ENCODE measurements at places on chromosomes 12 and 14. TPM values are rescaled to one million over a fixed set of nuclear protein-coding genes. Genes with fewer than 3 reads are reported as not detected.

DNA sequence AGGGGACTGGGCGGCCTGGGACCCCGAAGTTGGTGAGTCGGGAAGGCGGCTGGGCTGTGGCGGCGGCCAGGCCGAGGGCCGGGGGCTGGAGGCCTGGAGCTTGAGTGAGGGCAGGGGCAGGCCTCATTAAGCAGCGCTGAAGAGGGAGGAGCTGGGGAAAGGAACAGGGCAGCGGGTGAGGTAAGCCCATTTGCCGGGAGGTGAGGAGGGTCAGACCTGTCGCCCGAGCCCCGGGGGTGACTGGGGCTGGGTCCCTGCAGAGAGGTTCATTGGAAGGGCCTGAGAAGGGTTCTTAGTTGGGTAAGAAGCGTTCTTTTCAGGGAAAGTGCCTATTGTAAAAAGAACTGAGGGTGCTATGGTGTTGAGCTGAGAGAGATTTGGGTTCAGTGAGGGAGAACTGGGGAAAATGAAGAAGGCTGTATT, 441 bp downstream of the RAB5B start:
- no peak overlapping the region for H3K4me3 ChIP-seq
- no peaks in the 10 kb centered on the region for H3K27me3 ChIP-seq
- no peak overlapping the region for H3K27ac ChIP-seq

- H3K27ac ChIP-seq, result no peak overlapping the region
- no peaks in the 10 kb centered on the region for H3K36me3 ChIP-seq
- no peaks in the 10 kb centered on the region for H3K27me3 ChIP-seq
- no peak overlapping the region for H3K4me3 ChIP-seq
- peaks cover 14% of the 10 kb centered on the region for H3K4me1 ChIP-seq
Measured at GRCh38 chr12:105539735-105540134, 209.2 kb downstream of the C12orf75 start.

- no peak overlapping the region for H3K4me3 ChIP-seq
- H3K4me1 ChIP-seq, result peaks cover 25% of the 10 kb centered on the region
- no peaks in the 10 kb centered on the region for H3K27me3 ChIP-seq
- H3K36me3 ChIP-seq, result no peaks in the 10 kb centered on the region
- no peak overlapping the region for H3K27ac ChIP-seq
- DNase-seq, result no peak
Measured at GRCh38 chr14:28666961-28667360, 99.6 kb upstream of the FOXG1 start.

DNA sequence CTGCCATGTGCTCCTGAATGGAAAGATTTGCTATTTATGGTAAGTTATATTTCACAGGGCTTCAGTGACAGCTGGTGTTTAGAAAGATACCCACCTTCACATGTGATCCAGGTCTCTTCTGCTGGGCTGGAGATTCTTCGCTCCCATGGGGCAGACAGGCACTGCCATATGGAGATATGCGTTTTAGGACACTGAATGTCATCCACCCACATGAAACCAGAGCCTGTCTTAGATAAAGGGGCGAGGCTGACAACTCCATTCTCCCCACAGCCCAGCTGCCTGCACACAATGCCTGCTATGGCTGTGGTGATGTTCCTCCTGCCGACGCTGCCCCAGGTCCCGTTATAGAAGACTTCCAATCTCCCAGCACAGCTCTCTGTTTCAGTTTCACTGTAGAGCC, 69.4 kb downstream of the ACSM4 start:
- no peaks in the 10 kb centered on the region for H3K36me3 ChIP-seq
- no peaks in the 10 kb centered on the region for H3K27me3 ChIP-seq
- H3K4me3 ChIP-seq, result no peak overlapping the region

The TAS2R14 gene
- total RNA-seq, result 2.7 TPM

GRCh38 chr14:73777420-73777819, 63.2 kb upstream of the PNMA1 start:
- no peak overlapping the region for H3K4me3 ChIP-seq
- H3K27me3 ChIP-seq, result no peaks in the 10 kb centered on the region
- H3K4me1 ChIP-seq, result peaks cover 40% of the 10 kb centered on the region
- peaks cover 3% of the 10 kb centered on the region for H3K36me3 ChIP-seq
- no peak for DNase-seq

DNA sequence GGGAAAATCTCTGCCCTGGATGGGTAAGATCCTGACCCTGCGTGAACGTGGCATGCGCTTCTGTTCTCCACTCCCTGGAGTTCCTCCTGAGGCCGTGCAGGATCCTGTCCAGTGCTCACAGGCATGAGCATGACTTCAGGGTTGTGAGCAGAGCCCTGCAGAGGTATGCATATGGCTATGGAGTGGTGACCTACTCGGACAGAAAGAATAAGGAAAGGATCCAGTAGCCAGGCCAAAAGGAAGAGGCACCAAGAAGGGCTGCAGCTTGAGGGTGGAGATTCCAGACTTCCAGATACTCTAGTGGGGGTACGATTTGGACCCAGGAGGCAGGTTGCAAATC, 20.8 kb upstream of the CD27 start:
- H3K4me3 ChIP-seq, result no peak overlapping the region
- H3K36me3 ChIP-seq, result no peaks in the 10 kb centered on the region
- peaks cover 11% of the 10 kb centered on the region for H3K4me1 ChIP-seq
- no peak overlapping the region for H3K27ac ChIP-seq
- DNase-seq, result no peak
- H3K27me3 ChIP-seq, result no peaks in the 10 kb centered on the region

GRCh38 chr12:127070515-127071157, 1196.3 kb upstream of the TMEM132C start:
- H3K4me1 ChIP-seq, result no peaks in the 10 kb centered on the region
- H3K4me3 ChIP-seq, result no peak overlapping the region
- DNase-seq, result no peak
- H3K36me3 ChIP-seq, result no peaks in the 10 kb centered on the region
- no peak overlapping the region for H3K27ac ChIP-seq
- H3K27me3 ChIP-seq, result peaks cover 10% of the 10 kb centered on the region

The TAS2R10 gene
- total RNA-seq, result 0.84 TPM

DNA sequence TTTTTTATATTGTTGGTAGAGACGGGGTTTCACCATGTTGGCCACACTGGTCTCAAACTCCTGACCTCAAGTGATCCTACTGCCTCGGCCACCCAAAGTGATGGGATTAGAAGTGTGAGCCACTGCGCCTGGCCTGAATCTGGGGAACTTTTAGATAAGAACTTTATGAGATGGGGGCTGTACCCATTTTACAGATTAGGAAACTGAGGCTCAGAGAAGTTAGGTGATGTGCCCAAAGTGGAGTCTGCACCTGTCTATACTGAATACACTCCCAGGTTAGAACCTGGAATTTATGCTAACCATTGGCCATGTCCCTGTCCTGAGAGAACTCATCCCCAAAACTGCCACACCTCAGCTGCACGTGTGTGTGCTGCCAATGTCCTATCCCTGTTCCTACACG, 81.9 kb downstream of the ESRRB start:
- DNase-seq, result no peak
- H3K4me3 ChIP-seq, result no peak overlapping the region
- H3K36me3 ChIP-seq, result no peaks in the 10 kb centered on the region

- no peak overlapping the region for H3K4me3 ChIP-seq
- no peaks in the 10 kb centered on the region for H3K4me1 ChIP-seq
- H3K27me3 ChIP-seq, result no peaks in the 10 kb centered on the region
- DNase-seq, result no peak
Measured at GRCh38 chr14:98368916-98369315, 903.1 kb downstream of the BCL11B start.

The CDC42BPB gene
- total RNA-seq, result 102 TPM

DNA sequence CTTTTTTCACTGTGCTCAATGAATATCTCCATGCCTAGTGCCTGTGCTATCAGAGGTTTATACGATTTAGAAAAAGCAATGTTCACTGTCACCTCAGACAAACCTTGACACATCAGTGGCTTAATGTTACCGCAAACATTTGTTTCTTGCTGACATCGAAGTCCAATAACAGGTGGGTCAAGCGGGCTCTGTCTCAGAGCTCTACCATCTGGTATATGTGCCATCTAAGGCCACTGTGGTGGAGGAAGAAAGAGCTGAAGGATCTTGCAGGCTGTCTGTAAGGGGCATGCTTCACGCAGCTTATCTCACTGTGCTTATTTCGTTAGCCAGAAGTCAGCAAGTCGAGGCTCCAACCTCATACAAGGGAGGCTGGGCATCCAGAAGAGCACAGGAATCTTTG, 189.5 kb upstream of the NTF3 start:
- no peak for DNase-seq
- H3K36me3 ChIP-seq, result no peaks in the 10 kb centered on the region
- H3K27me3 ChIP-seq, result peaks cover 4% of the 10 kb centered on the region
- no peak overlapping the region for H3K4me3 ChIP-seq
- H3K4me1 ChIP-seq, result no peaks in the 10 kb centered on the region

DNA sequence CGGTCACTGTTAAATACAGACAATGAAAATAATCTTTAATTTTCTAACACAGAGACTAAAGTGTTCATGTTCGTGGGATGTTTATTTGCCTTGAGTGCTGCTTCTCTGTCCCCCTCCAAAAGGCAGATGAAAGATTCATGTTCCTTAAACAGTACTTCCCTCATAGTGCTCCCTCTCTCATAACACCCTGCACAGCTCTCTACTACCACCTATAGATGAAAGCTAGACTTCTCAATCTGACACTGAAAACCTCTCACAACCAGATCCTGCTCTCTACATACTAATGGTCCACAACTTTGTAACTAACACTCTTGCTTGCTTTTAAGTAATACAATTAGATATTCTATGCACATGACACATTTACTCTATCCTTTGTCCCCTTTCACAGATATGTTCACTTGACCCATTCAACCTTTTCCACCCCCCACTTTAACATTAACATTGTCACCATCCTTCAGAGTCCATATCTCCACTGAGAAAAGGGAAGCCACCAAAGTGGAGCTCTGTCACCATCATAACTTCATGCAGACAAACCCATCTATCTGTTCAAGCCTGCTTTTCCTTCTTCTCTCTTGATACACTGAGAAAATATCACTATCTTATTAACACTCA, 266.4 kb upstream of the USP15 start:
- peaks cover 7% of the 10 kb centered on the region for H3K27me3 ChIP-seq
- no peak for DNase-seq
- no peak overlapping the region for H3K4me3 ChIP-seq
- no peak overlapping the region for H3K27ac ChIP-seq
- no peaks in the 10 kb centered on the region for H3K36me3 ChIP-seq
- no peaks in the 10 kb centered on the region for H3K4me1 ChIP-seq

The SLC15A4 gene
- total RNA-seq, result 29.3 TPM

- H3K27me3 ChIP-seq, result peaks cover 7% of the 10 kb centered on the region
- H3K4me3 ChIP-seq, result no peak overlapping the region
- no peak overlapping the region for H3K27ac ChIP-seq
- DNase-seq, result no peak
- no peaks in the 10 kb centered on the region for H3K36me3 ChIP-seq
Measured at GRCh38 chr12:108156717-108157116, 27.6 kb downstream of the WSCD2 start.

DNA sequence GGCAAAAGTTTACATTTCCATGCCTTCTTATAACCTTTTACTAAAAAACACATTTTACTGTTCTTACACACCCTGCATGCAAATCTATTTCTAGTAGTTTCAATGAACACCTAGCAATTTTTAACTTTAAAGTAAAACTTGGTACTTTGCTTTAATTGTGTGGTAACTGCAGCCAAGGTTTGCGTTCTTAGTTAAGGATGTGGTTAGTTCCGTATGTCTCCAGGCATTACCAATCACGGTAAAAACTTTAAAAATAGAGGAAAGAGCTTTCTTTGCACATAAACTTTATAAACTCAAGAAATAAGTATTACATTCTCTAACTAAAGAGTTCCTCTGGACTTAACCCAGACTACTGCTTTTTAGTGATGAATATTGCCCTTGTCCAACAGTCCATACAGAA, 795.2 kb downstream of the SLC16A7 start:
- H3K4me3 ChIP-seq, result no peak overlapping the region
- H3K27ac ChIP-seq, result no peak overlapping the region
- no peaks in the 10 kb centered on the region for H3K36me3 ChIP-seq
- no peak for DNase-seq
- H3K27me3 ChIP-seq, result no peaks in the 10 kb centered on the region

- H3K27ac ChIP-seq, result no peak overlapping the region
- H3K27me3 ChIP-seq, result no peaks in the 10 kb centered on the region
- no peak for DNase-seq
- H3K4me1 ChIP-seq, result peaks cover 2% of the 10 kb centered on the region
- no peak overlapping the region for H3K4me3 ChIP-seq
Measured at GRCh38 chr14:105047283-105048016, 17.8 kb downstream of the GPR132 start.

- H3K27ac ChIP-seq, result peak overlapping the region; percentile 71
- no peaks in the 10 kb centered on the region for H3K27me3 ChIP-seq
- no peaks in the 10 kb centered on the region for H3K36me3 ChIP-seq
- peaks cover 28% of the 10 kb centered on the region for H3K4me1 ChIP-seq
- peak overlapping the region; percentile 38 for H3K4me3 ChIP-seq
Measured at GRCh38 chr14:103109535-103110441, 13.5 kb upstream of the TNFAIP2 start.

The EFS gene
- total RNA-seq, result 31.9 TPM

DNA sequence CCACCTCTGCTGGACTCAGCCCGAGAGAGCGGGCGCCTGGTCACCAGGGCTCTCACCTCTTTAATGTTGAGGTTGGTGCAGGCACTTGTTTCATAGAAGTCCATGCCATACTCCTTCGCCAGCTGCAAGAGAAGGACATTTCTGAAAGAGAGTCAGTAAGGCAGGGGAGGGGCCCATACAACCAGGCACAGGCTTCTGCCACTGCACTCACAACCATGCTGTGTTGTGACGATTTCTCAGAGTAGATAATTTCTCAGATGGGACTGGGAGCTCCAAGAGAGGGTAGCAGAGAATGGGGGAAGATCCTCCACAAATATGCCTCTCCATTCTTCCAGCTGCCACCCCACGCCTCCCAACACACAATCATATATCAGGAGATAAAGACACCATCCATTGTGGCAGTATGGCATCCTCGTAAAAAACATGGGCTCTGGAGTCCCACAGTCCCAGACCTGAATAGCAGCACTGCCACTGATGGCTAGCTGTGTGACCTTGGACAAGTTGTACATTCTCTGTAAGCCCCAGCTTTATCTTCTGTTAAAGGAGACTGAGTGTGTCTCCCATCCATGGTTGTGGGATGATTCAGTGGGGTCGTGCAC, 6.2 kb upstream of the GPX2 start:
- H3K36me3 ChIP-seq, result peaks cover 17% of the 10 kb centered on the region
- DNase-seq, result no peak
- no peaks in the 10 kb centered on the region for H3K4me1 ChIP-seq
- no peak overlapping the region for H3K27ac ChIP-seq
- no peaks in the 10 kb centered on the region for H3K27me3 ChIP-seq
- no peak overlapping the region for H3K4me3 ChIP-seq

- peaks cover 25% of the 10 kb centered on the region for H3K4me1 ChIP-seq
- no peak overlapping the region for H3K4me3 ChIP-seq
- no peak for DNase-seq
- peak overlapping the region; percentile 62 for H3K27ac ChIP-seq
Measured at GRCh38 chr12:15664491-15664890, 124.7 kb downstream of the EPS8 start.

GRCh38 chr12:124389138-124389724, 94.3 kb downstream of the RFLNA start:
- peak overlapping the region; percentile 71 for H3K4me3 ChIP-seq
- peaks cover 86% of the 10 kb centered on the region for H3K4me1 ChIP-seq

The VDR gene
- total RNA-seq, result 2.7 TPM

The IQSEC3 gene
- total RNA-seq, result 0.37 TPM
